ENCODE measurements at places on chromosomes 4 and X. TPM values are rescaled to one million over a fixed set of nuclear protein-coding genes. Genes with fewer than 3 reads are reported as not detected.

Gene SPARCL1
- not detected for total RNA-seq

Gene COL4A6
- total RNA-seq, result not detected

Gene ASB12
- not detected for total RNA-seq

Gene PHOX2B
- total RNA-seq, result not detected

Gene BCOR
- 51.1 TPM for total RNA-seq

Gene TEC
- 3.5 TPM for total RNA-seq

DNA sequence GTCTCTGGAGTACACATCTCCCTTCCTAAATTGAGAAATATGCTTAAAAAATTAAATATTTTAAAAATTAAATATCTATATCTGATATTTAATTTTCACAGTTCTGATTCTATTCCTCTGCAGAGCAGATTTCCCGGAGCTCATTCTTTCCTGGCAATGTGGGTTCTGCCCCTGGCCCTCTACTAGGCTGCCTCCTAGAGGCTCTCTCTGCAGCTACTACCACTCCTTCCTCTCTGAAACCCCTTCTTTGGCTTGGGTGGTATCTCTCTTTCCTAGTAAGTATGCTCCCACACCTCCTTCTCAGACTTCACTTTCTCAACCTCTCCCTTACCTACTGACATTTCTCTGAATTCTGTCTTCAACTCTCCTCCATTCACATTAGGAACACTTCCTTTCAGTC, 45.3 kb downstream of the RPGR start:
- H3K36me3 ChIP-seq, result no peaks in the 10 kb centered on the region
- no peak for DNase-seq
- no peak overlapping the region for H3K27ac ChIP-seq
- no peaks in the 10 kb centered on the region for H3K27me3 ChIP-seq

GRCh38 chr4:10622728-10623127, 61.8 kb downstream of the CLNK start:
- no peak overlapping the region for H3K4me3 ChIP-seq
- no peaks in the 10 kb centered on the region for H3K36me3 ChIP-seq
- no peak overlapping the region for H3K27ac ChIP-seq
- H3K27me3 ChIP-seq, result no peaks in the 10 kb centered on the region
- DNase-seq, result no peak
- no peaks in the 10 kb centered on the region for H3K4me1 ChIP-seq

DNA sequence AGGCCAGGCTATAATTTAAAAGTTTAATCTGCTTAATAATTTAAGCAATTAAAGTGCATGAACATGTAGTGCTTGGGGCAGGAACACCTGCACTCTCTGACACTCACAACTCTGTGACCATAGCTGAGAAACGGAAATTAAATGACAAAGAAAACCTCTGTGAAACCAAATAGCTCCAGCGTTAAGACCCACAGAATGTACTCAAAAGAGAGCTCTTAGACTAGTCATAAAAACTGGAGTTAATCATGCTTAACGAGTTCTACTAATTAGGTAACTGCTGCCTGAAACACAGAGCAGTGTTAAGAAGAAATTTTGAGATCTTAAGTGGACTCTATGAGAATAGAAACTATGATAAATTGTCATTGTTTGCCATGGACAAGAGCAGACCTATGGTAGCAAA, 174.4 kb upstream of the SPIN4 start:
- no peak overlapping the region for H3K4me3 ChIP-seq
- H3K27ac ChIP-seq, result no peak overlapping the region
- H3K27me3 ChIP-seq, result no peaks in the 10 kb centered on the region
- no peak for DNase-seq
- H3K4me1 ChIP-seq, result peaks cover under 1% of the 10 kb centered on the region

DNA sequence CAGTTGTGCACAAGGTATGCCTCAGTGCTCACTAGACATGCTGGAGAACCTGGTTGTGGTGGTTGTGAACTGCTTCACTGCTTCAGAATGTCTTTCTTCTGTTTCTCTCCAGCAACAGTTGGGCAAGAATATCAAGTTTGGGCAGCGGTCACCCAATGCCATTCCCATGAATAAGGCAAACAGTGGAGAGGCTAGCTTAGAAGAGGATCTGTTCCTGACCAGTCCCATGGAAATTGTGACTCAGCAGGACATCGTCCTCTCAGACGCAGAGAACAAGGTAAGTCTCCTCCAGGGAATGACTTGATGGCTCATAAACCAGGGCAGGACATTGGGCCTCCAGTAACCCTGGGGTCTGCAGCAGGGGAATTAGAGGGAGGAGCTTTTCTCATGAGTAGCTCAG, 79.9 kb downstream of the AASDH start:
- no peaks in the 10 kb centered on the region for H3K36me3 ChIP-seq
- no peak for DNase-seq
- no peak overlapping the region for H3K27ac ChIP-seq

GRCh38 chr4:82515705-82516104, 46.1 kb downstream of the TMEM150C start:
- no peak overlapping the region for H3K4me3 ChIP-seq
- peaks cover 2% of the 10 kb centered on the region for H3K4me1 ChIP-seq
- no peak overlapping the region for H3K27ac ChIP-seq
- H3K27me3 ChIP-seq, result peaks cover 13% of the 10 kb centered on the region
- H3K36me3 ChIP-seq, result no peaks in the 10 kb centered on the region

DNA sequence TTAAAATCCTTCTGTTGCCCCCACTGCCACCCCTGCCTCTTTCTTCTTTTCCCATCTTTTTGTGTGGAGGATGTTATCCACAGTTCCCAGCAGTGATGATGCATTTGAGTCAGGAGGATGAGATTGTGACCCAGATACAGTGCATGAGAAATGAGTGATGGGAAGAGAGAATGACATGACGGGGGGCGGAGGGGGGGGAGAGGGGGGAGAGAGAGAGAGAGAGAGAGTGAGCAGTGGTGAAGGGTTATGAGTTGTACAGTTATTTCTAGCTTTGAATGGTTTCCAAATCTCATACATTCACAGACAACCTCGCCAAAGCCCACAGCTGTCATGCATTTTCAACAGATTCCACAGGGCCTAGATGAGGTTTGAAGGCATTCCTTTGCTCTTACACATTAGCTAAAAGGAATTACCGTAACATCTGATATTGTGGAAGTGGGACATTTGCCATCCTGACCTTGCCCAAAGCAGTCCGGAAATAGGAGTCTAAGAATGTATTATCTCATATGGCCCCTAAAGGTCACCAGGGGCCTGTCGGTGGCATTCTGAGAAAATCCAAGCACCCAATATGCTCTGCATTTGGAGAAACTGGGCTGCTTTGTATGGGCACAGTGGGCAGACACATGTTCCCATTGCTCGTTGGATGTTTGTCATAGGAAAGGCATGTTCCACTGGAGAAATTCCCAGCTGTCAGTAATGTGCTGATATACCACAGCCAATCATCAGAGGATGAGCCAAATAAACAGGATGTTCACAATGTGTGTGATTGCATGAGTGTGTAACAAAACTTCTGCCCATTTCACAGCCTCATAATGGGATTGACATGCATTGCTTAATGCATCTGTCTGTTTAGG, 435.8 kb downstream of the SPRY1 start:
- no peaks in the 10 kb centered on the region for H3K27me3 ChIP-seq
- no peak overlapping the region for H3K27ac ChIP-seq
- no peak for DNase-seq
- H3K4me3 ChIP-seq, result no peak overlapping the region
- no peaks in the 10 kb centered on the region for H3K4me1 ChIP-seq
- H3K36me3 ChIP-seq, result no peaks in the 10 kb centered on the region

DNA sequence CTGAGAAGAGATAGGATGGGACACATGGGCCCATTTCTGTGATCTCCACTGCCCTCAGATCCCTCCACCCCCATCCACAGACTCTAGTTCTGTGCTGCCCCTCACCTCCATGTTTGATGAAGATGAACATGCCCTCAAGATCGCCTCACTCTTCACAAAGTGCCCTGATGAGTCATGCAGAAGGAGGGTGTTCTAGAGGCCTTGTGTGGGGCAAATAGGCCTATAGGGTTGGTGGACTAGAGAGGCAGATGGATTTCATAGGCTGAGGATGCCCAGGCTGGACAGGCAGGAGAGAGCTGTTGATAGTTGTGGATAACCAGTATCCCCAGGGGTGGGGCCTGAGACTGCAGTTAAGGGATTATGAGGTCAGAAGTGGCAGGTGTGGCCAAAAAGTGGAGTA, at the start of gene CXorf65:
Gene CXorf65 (minus strand): TSS at position 314 of the 400 bp plus-strand sequence. CDS start 184 bp downstream, at position 130.
- H3K27ac ChIP-seq, result peak within 1 kb of the TSS; percentile 99
- peak; percentile 43 for DNase-seq
- no peaks in the 10 kb centered on the region for H3K27me3 ChIP-seq
- peak within 1 kb of the TSS; percentile 99 for H3K4me3 ChIP-seq
- H3K4me1 ChIP-seq, result peaks cover 65% of the 10 kb centered on the region
- H3K36me3 ChIP-seq, result peaks cover 72% of the 10 kb centered on the region

Measured in activated CD4-positive, alpha-beta T cell treated with anti-CD3 and anti-CD28 coated beads for 36 hours (primary cell).